ENCODE measurements at places on chromosomes 1 and 21.
A peak's percentile ranks its signal among the peaks of the same experiment; 100 is the strongest.

DNA sequence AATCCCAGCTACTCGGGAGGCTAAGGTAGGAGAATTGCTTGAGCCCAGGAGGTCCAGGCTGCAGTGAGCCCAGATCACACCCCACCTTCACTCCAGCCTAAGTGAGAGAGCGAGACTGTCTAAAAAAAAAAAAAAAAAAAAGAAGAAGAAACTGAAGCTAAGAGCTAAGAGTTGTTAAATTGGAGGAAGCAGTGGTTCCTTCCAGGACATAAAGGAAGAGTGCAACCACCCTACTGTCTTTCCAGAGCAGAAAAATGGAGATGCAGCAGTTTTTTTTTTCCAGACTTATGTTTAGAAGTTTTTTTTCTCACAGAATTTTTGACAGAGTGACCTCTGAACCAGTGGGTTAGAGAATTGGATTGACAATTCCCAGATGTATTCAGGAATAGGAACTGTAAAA, 88.7 kb downstream of the HLX start:
- no peak for DNase-seq

- no peak for DNase-seq
Observed at GRCh38 chr1:15756143-15757015, 2.2 kb upstream of the FBLIM1 start.

GRCh38 chr1:36150296-36151133, 1.2 kb upstream of the TRAPPC3 start:
- DNase-seq = peak; percentile 97

DNA sequence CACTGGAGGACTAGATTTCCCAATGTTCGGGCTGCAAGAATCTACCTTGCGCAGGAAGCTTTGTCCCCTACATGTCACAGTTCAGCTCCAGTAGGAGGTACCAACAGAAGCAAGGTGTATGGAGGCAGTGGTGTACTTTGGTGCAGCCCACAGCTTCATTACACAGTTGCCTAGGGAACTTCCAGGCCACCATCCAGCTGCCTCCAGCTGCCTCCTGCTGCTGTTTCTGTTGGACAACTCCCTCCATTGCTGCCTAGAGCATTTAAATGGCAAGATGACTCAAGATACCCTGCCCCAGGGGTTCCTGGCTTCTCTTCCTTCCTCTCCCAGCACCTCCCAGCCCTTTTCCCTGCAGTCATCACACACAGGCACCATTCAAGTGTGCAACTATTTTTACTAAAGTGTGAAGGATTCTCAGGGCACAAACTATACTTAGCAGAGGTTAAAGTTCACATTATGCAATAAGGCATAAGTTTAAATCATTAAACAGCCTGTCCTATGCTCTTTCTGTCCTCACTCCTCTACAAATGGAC, 39.0 kb upstream of the ATP1A1 start:
- peak; percentile 72 for DNase-seq

DNA sequence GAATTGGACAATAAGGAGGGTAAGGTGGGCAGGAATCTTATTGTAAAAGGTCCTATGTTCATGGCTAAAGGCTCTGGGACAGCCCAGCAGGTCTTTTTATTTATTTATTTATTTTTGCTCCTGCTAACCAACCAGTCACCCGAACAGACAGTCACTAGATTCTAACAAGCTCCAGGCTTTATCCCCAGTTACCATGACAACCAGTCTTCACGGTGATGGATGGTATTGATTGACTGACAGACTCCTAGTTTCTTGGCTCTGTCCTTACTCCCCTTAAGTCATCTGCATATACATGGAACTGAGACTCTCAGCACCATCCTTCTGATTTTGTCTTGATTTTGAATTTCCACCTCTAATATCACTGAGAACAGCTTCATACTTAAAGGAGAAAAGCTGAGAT, 44.3 kb downstream of the C8A start:
- DNase-seq = no peak

GRCh38 chr1:9284061-9284460, 8.6 kb upstream of the SPSB1 start:
- no peak for DNase-seq

GRCh38 chr1:241918879-241919278, 38.7 kb upstream of the BECN2 start:
- peak; percentile 79 for DNase-seq

DNA sequence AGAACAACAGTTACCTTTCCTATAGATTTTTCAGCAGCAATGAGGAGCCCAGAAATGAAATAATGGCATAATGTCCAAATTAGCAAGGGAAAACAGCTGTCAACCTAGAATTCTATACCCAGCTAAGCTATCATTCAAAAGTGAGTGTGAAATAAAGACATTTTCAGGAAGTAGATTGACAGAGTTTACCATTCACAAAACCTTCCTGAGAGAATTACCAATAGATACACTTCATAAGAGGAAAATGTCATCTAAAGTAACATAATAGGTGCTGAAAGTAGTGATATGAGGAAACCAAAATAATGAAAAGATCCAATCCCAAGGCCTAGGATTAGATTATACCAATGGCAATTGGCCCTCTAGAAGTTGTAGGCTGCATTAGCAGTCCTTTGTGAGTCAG, 34.6 kb downstream of the OBSCN start:
- DNase-seq = no peak

DNA sequence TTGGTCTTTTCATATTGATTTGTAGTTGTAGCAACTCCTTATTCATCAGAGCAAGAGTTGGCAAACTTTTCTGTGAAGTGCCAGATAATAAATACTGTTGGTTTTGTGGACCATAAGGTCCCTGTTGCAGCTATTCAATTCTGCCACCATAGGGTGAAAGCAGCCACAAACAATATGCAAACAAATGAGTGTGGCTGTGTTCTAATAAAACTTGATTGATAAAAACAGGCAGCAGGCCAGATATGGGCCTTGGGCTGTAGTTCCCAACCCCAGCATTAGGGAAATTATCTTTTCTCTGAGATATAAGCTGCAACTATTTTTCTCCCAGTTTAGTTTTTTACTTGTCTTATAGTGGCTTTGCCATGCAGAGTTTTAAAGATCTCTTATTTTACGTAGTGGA, 469.2 kb downstream of the SMYD3 start:
- DNase-seq = no peak

DNA sequence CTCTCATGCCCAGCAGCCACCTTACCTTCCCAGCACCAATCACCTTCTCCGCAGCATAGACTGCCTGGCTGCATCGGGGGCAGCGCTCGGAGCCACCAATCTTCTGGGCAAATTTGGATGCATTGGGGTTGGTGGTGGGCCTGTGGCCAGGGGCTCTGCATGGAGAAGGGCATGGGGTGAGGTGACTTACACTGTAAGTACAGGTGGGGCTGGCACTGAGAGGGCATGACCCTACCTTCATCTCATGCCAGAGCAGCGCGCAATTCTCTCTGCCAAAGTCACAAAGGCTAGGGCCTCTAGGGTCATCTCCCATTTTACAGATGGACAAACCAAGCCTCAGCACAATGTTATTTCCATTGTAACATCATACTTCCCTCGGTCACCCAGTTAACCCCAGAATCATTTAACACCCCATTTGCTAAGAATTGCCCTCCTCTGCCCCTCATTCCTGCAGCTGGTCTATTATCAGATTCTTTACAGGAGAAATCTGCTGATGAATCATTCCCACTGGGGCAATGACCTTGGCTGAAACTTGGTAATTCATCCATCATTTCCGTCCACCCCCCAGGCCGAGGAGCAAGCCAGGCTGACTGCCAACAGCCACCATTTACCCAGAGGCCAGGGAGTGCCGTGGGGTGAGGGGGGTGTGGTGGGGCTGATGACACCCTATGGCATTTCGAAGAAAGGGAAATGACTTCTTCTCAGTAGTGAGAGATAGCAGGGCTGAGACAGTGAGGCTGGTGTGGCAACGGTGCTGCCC, 17.9 kb downstream of the CSRP1 start:
- peak; percentile 93 for DNase-seq

DNA sequence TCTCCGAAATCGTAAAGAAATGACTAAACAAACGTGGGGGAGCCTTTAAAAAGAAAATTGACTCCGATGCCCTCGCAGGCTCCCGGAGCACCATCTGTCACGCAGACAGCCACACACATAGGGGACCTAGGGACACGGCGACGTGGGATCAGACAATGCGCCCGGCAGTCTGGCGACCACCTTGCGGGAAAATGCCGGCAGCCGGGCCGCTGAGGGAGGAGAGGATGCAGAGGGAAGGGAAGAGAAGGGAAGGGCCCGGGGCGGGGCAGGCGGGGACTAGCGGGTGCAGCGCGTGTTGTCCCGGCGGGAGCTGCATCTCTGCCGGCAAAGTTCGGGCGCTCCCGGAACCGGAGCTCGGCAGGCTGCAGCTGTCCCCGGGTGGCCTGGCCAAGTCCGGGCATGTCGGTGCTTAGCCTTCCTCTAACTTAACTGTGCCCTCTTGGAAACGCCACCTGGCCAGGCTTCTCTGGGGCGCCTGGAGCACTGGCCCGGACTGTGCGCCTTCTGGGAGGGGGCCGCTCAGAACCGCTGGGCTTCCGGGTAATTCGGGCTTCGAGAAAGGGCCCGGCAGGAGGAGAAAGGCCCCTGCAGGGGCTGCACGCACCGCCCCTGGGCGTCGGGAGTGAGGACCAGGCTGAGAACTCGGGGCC, 1.8 kb downstream of the NHLH2 start:
- DNase-seq = peak; percentile 13

DNA sequence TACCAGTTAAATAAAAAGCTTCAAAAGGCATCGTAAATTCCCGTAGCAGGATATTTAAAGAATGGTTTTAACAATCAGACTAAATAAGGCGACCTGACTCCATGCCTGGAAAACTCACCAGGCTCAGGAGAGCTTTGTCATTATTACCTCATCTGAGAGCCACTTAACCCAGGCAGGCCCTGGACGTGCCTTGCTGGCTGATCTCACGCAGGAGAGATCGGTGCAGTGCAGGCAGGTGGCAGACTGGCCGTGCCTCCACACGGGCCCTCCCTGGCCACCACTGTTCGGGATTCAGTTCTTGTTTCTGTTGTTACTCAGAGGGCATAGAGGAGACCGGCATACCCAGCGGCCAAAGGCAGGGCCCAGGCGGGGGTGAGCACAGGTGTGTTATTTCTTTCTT, 6.4 kb downstream of the MT1HL1 start:
- DNase-seq = no peak

DNA sequence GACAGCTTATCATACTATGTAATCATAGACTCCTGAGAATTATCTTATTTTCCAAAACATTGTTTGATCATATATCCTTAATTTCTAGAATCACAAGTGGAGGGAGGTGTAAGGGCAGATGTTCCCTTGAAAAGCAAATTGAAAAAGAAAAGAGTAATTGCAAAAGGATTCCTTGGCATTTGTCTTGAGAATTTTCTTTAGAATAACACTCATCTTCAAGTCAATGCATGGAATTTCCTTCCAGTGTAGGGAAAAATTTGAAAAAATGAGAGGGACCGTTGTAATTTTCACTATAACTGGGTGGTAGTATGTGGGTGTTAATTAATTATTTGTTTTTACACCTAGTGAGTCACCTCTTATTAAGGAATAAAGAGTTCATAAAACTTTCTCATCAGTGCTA, 724.6 kb upstream of the ADAMTS5 start:
- DNase-seq = no peak

DNA sequence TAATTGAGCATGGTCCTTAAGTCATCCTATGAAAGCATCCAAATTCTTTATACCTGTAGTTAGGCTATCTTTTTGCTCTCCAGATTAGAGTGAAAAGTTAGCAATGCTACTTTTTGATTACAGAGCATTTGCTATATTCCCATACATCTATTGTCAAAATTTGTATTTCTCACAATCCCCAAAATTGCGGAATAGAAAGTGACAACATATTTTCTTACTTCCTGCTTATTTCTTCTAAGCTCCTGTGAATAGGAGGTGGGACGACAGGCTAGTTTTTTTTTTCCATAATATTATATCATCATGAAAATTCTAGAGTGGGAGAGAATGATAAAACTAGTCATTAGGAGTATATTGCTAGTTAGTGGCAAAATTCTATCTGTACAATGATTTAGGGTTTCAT, 264.0 kb upstream of the DPYD start:
- DNase-seq = no peak

GRCh38 chr1:92804721-92805201, 19.9 kb upstream of the EVI5 start:
- DNase-seq = peak; percentile 98

DNA sequence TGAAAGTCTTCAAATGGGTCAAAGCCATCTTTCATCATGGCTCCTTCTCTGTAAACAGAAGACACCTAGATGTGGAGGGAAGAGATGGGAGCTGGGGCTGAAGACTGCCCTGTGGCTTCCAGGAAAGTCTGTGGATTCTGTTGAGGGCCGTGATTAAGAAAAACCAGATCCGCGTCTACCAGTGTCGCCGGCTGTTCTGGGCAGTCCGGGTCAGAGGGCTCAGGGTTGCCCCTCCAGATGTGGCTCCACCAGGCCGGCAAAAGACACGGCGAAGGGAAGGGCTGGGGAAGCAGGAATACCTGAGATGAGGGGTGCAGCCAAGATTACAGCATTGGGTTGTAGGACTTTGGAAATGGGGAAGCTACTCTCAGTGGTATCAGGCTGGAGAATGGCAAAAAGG, 162.6 kb downstream of the RHOU start:
- no peak for DNase-seq

DNA sequence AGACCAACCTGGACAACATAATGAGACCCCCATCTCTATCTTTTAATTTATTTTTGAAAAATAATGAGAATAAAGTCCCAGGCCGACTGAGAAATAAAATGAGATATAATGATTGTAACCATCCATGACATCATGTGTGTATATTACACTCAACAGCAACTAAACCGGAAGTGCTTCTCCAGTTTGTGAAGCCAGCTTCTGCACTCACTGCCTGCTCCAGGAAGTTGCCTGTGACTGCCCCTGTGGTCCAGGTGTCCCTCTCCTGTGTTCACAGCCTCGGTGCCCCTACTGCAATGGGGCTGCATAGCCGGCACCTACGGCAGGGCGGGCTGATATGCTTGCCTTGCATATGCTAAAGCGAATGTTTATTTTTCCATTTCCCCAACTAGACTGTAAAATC, 68.3 kb downstream of the SSBP3 start:
- peak; percentile 30 for DNase-seq

DNA sequence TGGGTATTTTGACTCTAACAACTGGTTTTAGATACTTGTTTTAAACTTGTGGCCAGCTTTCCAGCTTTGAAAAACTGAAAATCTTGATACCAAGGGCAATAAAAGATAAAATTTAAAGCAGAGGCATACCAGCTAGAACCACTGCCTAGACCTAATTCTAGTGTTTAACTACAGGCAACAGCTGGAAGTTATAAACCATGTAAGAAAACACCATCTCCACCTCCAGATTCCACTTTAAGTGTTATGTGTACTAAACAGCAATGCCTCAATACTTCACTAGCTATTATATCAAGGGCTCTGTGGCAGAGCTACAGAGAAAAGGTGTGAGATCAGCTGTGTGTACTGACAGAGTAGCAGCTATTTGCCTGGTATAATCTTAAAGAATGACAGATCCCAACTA, 69.5 kb downstream of the LPAR3 start:
- no peak for DNase-seq

- no peak for DNase-seq
Observed at GRCh38 chr1:86757272-86757984, 53.1 kb downstream of the SH3GLB1 start.
